ENCODE measurements at places on chromosomes 7 and 10. TPM values are rescaled to one million over a fixed set of nuclear protein-coding genes. Genes with fewer than 3 reads are reported as not detected.

ASB10 gene
- not detected for total RNA-seq

TRIM8 gene
- total RNA-seq = 82.8 TPM

AGAP5 gene
- total RNA-seq = 8.8 TPM

BHLHA15 gene
- not detected for total RNA-seq

CAMK2B gene
- 2.4 TPM for total RNA-seq

CTAGE4 gene
- 0.55 TPM for total RNA-seq

GIMAP7 gene
- total RNA-seq = not detected

MCM10 gene
- total RNA-seq = 76.3 TPM

DNA sequence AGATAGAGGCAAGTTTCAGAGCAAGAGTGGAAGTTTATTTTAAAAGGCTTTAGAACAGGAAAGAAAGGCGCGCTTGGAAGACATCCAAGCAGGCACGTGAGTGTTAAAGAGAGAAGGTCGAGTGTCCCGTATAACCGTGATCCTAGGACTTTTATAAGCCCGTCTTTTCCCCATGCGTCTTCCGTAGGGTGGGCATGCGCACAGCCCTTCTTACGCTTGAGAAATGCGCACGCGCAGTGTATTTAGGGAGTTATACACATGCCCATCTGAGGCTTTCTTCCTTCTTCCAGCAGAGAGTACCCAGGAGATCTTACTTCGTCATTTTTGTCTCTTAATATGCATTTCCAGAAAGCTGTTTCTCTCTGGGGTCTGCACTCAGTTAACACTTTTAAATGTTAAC lies 52.4 kb downstream of the CALD1 start:
- no peak for DNase-seq

DNA sequence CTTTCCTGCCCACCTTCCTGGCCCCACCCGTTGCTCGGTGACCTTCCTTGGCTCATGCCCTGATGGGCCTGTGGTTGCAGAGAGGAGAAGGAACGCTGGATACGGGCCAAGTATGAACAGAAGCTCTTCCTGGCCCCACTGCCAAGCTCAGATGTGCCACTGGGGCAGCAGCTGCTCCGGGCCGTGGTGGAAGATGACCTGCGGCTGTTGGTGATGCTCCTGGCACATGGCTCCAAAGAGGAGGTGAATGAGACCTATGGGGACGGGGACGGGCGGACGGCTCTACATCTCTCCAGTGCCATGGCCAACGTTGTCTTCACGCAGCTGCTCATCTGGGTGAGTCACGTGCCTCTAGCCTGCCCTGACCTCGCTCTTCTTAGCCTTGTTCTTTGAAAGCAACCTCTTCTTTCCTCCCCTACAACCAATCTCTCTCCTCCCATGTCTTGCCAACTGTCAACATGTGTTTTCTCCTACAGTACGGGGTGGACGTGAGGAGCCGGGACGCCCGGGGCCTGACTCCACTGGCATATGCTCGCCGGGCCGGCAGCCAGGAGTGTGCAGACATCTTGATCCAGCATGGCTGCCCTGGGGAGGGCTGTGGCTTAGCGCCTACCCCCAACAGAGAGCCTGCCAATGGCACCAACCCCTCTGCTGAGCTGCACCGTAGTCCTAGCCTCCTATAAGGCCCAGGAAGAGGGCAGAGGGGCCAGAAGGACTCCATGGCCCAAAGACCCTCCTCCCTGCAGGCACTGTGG lies 24.1 kb downstream of the GBX1 start:
- DNase-seq = no peak

DNA sequence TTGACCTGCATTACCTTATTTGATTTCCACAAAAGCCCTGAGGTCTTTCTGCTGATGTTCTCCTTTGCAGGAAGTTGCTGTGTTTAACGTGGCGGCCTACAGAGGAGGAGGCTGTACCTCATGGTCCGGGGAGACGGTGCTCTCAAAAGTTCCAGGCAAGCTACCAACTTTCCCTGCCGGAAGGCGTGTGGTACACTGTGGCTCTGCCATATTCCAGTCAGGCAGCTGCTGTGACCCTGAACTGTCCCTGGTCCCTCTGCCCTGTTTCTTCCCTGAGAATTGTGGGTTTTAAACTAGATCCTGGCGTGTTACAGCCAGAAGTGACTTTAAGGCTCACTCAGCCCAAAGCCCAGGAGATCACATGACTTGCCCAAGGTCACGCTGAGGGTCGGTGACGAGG lies 139.2 kb downstream of the TEX36 start:
- no peak for DNase-seq

DNA sequence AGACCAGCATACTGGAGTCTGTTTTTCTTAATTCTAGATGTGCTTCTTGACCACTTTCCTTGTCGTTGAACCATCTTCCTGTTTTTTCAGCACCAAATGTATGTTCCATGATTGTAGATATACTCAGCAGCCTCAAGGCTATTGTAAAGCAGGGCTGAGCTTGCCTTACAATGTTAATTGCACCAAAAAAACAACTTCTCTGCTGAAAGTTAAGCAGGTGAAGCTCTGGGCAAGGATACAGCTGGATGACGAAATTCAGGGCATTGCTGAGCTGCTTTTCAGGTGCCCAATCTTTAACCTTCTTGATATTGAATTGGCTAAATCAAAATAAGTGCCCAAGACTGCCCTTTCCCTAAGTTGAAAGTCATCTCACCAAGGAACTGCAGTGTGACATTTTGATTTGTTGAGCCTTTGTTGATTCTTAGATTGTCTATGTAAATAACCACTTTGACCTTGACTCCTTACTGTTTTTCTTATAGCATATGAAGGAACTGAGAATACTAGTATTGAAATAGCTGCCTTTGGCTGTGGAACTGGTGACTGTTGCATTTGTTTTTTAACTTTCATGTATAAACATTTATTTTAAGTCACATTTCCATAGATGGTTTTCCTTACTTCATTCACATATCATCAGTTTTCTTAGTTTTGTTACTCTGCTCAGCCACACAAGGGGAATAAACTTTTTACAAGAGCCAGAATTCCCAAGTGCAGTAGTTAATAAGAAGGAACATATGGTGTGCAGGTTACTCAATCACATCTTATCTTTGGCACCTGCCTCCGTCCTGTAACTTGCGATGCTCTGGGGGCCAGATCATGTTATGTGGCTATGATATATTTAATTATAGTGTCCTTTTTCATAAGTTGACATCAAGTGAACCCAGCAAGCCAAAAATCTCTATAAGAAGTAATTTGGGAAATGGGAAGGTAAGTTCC lies 3.1 kb downstream of the AHCYL2 start:
- no peak for DNase-seq

- DNase-seq = no peak
Observed at GRCh38 chr7:5345171-5345570, 62.4 kb downstream of the SLC29A4 start.

DNA sequence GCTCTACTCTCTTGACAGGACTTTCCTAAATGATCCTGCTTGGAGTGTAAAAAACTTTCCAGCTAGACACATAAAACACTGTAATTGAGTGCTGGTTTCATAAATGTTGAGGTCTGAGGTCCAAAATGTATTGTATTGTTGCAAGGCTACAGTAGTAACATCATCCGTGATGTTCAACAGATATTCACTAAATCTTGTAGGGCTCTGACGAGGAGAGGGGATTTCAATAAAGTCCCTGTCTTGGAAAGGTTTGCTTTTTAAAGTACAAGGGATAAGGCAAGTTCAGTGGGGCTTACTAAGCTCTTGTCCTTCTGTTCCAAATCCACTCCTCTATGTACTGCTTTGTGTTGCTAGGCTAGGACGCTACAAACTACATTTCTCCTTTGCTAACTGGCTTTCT lies 48.9 kb downstream of the FHIP2A start:
- no peak for DNase-seq

GRCh38 chr7:126774077-126774476 lies 478.7 kb downstream of the GRM8 start:
- DNase-seq = no peak

GRCh38 chr10:114691442-114691941 lies 33.4 kb upstream of the ABLIM1 start:
- DNase-seq = no peak

DNA sequence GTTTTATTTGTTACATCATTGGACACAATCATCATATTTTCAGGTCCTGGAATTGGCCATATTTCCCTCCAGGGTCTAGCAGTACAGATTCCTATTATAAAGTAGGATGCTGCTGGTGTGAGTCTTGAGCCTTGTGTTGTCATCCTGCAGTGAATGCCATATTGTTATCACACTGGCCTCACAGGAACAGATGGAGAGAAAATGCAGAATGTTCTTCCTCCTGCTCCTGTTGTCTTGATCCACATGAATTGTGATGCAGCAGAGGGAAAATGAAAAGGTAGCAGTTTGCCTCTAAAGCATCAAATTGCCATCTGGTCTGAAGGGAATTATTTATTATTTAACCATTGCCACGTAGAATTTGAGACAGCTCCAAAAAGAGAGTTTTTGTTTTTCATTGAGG lies 248.6 kb downstream of the GPAM start:
- no peak for DNase-seq

GRCh38 chr10:132914732-132915131 lies 27.6 kb downstream of the CFAP46 start:
- no peak for DNase-seq

GRCh38 chr7:132618956-132619305 lies 42.7 kb upstream of the PLXNA4 start:
- DNase-seq = no peak

DNA sequence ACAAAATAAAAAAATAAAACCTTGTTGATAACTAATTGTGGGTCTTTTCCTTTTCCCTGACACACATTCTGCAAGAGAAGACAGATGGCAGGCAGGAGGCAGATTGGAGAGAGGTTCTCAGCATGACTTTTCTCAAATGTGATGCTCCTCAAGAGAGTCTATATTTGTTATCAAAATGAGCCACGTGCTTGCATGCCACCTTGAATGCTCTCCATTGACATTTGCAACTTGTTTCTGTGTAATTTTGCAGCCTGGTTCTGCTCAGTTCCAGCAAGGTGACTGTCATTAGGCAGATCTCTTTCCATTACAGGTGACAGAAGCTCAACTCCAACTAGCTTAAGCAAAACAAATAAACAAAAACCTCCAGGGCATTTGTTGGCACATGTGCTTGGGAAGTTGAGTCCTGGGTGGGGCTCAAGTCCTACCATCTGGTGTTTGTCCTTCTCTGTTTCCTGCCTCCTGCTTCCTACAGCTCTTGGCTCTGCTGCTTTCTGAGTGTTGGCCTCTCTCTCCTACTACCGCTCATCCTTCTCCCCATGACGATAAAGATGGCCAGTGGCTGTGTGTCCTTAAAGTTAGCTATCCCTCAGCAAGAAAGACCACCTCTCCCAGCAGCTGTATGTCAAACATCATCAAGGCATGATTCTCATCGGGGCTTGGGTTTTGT lies 56.7 kb downstream of the GRK5 start:
- DNase-seq = no peak

GRCh38 chr7:54932818-54933543 lies 85.8 kb upstream of the EGFR start:
- DNase-seq = peak; percentile 65

GRCh38 chr7:90951986-90952954 lies 312.0 kb upstream of the FZD1 start:
- no peak for DNase-seq

DNA sequence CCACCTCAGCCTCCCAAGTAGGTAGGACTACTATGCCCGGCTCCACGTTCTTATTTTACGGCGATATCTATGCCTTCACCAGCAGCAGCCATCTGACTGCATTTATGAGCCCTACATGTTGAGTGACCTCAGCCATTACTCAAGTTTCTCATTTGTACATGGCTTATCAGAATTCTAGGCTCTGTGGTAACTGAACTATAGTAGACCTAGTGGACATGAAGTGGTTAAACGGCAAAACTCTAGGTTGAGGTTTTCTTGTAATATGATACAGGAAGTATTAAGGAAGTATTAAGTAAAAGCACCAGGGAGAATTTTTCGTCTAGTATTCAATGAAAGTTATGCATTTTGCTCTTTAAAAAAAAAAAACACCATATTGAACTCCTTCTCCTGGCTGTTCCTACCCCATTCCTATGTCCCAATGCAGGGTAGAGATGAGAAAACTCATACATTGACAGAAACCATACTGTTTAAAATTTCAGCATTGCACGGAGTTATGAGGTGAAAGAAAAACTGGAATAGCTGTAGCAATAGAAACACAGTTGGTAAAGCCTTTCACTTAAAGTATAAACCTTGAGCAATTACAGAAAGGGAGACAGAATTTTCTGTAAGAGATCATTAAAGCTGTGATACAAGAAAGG lies 39.8 kb upstream of the EPC1 start:
- DNase-seq = no peak

DNA sequence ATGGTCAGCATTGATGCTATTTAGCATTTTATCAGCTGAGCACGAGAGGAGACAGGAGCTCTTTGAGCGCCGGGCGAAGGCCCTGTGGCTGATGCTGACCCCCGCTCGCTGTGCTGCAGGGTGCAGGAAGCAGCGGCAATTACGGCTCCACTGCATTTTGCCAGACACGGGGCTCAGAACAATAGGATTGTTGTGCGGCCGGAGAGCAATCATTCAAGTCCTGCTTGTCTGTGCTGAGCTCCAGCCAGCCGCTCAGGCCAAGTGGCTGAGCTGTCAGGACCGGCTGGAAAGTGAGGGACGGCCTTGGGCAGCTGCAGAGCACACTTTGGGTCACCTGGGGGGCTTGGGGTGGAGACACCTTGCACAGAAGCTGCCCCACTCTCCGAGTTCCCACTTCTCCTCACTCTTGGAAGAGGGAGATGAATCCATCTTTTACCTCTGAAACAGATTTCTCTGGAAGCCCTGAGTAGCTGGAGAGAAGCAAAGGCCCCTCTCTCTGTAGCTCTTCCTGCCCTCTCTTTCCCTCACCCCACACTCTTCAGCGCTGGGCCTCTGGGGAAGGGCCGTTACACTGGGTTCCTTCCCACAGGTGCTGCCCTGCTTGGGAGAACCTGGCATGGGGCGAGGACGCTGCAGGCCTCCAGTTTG lies 17.3 kb upstream of the ADARB2 start:
- DNase-seq = peak; percentile 61

- no peak for DNase-seq
Observed at GRCh38 chr7:53272081-53272480, 236.6 kb downstream of the POM121L12 start.

GRCh38 chr7:90413185-90413528 lies 9.9 kb downstream of the CLDN12 start:
- DNase-seq = no peak

- no peak for DNase-seq
Observed at GRCh38 chr10:122020226-122020625, 31.3 kb downstream of the TACC2 start.

GRCh38 chr10:107013258-107014006 lies 151.1 kb downstream of the SORCS1 start:
- DNase-seq = no peak
